Stimulated activated CD4-positive, alpha-beta T cell treated with anti-CD3 and anti-CD28 coated beads, Interleukin-15, amount 100 ng/mL, for 24 hours (primary cell): ENCODE measurements at places on chromosomes 6 and 20.
A peak's percentile ranks its signal among the peaks of the same experiment; 100 is the strongest.

- no peak for DNase-seq
Measured at GRCh38 chr6:155765275-155766194, 309.9 kb upstream of the NOX3 start.

DNA sequence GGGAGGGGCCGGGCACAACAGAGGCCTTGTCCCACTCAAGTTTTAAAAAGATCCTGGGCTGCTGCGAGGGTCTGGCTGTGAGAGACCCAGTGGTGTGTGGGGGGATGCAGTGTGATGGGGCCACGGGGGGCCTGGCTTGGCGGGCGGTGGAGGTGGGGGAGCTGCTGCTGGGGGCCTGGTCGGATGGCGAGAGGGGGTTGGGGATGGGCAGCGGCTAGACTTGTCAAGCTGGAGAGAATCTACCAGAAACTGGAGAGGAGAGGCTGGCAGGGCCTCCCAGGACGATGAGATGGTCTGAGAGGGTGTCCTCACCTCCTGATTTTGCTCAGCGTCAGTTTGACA, 5.1 kb downstream of the RPS21 start:
- DNase-seq = no peak

- no peak for DNase-seq
Measured at GRCh38 chr20:9628589-9628988, 114.2 kb downstream of the LAMP5 start.

GRCh38 chr6:45420909-45421708, 43.4 kb upstream of the SUPT3H start:
- no peak for DNase-seq

GRCh38 chr6:111758608-111759329, 114.5 kb downstream of the FYN start:
- no peak for DNase-seq

DNA sequence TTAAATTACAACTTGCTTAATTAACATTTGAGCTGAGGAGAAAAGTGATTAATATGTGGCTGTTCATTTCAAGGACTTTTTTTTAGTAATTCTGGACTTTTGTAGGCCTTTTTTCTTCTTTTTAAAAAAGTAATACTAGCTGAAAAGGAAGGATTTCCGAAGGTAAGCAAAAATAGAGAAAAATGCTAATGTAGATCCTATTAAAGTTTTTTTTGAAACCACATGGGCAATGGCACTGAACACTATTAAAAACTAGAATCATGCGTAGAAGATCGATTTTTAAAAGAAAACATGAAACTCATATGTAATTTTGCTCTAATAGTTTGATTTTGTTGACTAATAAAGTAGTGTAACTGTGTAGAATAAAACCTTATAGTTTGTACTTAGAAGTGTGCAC, 2.4 kb downstream of the BAG2 start:
- no peak for DNase-seq

DNA sequence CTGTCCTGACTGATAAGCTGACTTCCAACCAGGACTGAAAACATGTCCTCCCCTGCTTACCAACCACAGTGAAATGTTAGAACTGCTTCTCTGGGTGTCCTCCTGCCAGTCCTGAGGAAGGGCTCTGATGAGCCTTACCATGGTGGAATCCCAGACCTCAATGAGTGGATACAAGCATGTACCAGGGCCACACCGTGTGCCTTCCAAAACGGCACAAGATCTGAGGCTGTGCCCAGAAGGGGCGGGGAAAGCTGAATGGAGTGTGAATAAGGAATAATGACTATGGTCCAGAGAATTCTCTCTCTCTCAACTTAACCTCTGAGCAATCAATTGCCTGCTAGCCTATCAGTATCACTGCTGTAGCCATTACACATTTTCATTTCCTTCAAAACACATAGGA, 51.7 kb downstream of the PDE10A start:
- no peak for DNase-seq

GRCh38 chr20:46997187-46997586, 102.5 kb downstream of the EYA2 start:
- no peak for DNase-seq

DNA sequence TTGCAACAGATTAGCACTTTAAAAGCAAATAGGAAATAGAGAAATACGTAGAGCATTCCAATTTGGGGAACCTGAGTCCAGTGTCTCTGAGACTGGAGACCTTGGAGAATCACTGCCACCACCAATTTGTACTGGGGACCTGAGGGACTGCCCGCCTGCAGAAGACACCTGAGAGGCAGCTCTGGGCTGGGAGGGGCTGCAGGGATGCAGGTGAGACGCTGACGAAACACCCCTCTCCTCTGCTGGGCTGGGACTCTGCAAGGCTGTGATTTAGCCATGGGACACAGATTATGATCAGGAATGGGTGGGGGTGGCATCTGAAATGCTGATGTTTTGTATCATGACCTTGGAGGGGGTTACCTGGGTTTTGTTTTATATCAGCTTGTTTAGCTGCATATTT, 7.0 kb upstream of the APMAP start:
- DNase-seq = no peak

GRCh38 chr20:14386726-14387125, 49.3 kb upstream of the FLRT3 start:
- DNase-seq = no peak

DNA sequence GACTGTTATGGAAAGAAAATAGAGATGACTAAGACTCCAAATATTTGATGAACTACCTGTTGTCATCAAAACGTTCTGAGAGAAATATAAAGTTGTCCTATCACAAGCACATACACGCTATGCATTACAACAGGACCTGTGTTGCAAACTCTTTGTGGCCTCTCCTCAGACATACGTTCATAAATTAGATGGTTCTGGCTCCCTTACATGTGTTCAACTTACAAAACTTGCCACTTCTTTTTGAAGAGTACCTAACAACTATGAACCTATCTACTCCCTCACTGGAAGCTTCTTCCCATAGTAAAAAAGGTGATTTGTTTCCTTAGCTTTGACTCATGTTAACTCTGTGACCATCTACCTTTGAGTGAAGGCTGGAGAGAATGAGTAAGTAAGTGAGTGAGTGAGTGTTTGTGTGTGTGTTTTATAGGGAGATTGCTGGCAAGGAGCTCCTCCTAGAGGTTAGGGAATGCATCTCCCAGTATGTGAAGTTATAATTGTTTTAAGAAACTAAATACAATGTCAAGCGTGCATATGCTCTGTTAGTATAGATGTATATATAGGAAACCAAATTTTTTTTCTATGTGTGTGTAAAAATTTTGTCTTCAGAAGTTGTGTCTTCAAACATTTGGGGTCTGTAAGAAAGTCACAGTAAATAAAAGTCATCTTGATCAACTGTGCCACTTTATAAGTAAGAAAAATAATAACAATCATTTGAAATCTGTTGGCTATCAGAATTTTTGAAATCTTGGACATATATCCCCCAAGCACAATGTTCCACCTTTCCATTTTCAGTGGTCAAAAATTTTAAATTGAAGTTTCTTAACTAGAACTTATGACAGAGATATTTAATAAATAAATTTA, 1211.1 kb upstream of the GJE1 start:
- peak; percentile 5 for DNase-seq

GRCh38 chr6:76615395-76615794, 542.9 kb upstream of the IMPG1 start:
- DNase-seq = no peak

DNA sequence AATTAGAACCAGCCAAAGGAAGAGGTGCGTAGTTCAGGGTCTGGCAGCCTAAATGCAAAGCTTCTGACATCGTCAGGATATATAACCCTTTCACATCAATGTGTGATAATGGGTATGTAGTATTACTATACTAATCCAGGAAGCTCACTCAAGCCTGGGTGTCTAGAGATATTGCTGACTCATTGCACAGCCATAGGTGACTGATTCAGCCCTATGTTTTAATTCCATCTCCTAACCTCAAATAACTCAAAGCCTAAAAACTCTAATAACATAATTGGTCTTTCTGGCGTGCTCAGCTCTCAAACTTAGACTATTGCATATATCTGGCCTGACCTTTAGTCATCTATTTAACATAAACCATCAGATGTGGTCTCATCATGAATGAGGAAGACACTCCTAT, 658.4 kb downstream of the TBC1D32 start:
- DNase-seq = no peak

DNA sequence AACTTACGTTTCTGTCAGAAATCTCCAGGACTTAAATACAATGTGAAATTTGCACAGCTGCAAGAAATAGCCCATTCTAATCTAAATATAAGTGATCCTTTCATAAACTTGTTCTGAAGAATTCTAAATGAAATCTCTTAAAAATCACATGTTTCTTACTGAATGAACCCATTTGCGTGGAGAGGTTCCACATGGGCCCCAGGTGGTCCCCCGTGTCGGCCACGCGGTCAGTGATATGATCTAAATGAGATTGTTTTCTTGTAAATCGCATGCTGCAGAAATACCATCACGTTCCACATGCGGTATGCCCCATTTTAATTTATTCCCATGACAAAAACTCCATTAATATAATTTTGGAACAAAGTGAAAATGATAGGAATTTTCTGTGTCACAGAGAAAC, 818.9 kb upstream of the SLC35B3 start:
- no peak for DNase-seq

GRCh38 chr20:62238569-62239277, 402 bp downstream of the OSBPL2 start:
- peak; percentile 18 for DNase-seq

DNA sequence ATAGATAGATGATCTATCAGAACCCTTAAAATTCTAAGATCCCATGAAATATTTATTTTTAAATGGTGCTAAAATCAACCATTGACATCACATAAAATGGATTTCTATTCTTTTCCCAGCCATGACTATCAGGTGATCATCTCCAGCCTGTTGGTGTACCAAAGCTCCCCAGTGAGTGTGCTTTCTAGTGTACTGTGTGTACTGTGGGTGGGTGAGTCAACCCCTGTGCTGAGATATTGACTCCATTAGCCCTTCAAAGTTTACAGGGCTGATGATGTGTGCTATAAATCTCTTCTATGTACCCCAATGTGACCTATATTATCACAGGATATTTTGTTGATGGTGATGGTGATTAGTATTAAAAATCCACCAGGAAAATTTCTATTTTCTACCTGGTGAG, 344.6 kb downstream of the MMUT start:
- no peak for DNase-seq

GRCh38 chr20:46900086-46900485, 5.4 kb downstream of the EYA2 start:
- DNase-seq = no peak

DNA sequence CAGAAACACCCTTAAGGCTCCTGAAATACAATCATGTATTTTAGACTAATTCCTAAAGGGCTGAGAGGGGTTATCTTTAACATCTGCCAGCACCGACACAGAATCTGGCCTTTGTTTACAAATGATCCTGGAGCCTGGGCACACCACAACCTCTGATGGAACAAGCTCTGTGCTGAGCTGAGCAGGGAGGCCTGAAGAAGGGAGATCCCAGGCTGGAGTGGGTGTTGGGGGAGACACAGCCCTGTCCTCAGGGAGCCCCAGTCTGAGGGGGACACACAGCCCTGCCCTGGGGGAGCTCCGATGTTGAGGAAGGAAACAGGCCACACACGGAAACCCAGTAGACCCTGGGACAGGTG, 130.5 kb downstream of the VEGFA start:
- DNase-seq = no peak

- no peak for DNase-seq
Measured at GRCh38 chr6:118740372-118740771, 89.0 kb upstream of the CEP85L start.

GRCh38 chr6:150482883-150483409, 114.1 kb downstream of the IYD start:
- DNase-seq = no peak

GRCh38 chr6:125806813-125807212, 16.1 kb downstream of the NCOA7 start:
- no peak for DNase-seq

GRCh38 chr6:118683881-118684872, 32.8 kb upstream of the CEP85L start:
- no peak for DNase-seq

- DNase-seq = no peak
Measured at GRCh38 chr6:71466362-71466761, 177.8 kb downstream of the OGFRL1 start.

GRCh38 chr6:6714118-6714897, 125.8 kb downstream of the LY86 start:
- no peak for DNase-seq

- no peak for DNase-seq
Measured at GRCh38 chr6:50816947-50817645, 1.6 kb upstream of the TFAP2B start.

- no peak for DNase-seq
Measured at GRCh38 chr6:159170333-159170672, 1.1 kb downstream of the FNDC1 start.

DNA sequence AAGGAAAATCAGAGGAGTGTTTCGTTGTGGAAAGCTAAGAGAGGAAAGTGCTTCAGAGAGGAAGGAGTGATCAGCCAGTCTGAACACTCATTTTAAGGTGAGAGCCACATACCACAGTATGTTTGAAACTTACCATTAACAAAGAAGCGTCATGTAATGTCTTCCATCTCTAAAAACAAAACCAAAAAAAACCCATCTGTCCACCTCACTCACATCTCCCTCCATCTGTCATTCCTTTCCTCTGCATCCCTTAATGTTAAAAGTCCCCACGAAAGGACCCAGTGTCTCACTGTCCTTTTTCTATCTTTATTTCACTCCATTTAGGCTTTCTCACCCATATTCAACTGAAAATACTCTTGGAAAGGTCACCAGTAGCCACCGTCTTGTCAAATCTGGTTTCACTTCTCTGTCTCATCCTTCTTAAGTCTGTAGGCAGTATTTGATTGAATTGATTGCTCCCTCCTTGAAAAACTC, 59.4 kb upstream of the GNRH2 start:
- no peak for DNase-seq

DNA sequence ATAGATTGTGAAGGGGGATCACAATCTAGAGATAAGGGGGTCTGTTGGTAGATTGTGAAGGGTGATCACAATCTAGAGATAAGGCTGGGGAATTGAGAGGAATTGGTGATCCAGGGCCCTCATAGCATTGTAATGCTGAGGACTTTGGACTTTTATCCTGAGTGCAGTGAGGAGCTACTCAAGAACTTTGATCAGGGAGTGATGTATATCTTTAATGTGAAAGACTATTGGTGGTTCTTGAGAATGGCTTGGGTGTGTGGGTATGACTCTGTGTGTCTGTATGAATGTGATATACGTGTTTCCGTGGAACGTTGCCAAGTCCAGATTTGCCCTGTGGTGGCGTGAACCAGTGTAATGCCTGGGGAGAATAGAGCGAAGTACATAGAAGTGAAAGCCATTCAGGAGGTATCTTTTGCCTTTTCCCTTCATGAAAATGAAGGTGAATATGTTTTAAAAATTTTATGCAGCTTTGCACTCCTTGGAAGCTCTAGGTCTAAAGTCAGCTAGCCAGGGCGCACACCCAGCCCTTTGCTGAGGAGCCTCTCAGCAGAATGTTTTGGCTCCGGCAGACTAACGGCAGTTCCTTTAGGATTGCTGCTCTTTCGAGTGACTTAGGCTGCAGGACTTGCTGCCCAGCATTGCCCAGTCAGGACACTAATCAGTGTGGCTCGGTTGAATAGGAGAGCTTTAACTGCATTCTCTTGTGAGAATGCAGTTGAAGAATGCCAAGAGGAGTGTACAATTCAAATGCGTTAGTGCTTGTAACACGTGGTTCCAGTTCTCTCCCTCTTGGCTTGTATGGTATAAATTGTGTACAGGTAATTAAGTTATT, 3.5 kb downstream of the ZFAND3 start:
- DNase-seq = peak; percentile 68
